ENCODE measurements at places on chromosomes 13 and 19.
A peak's percentile ranks its signal among the peaks of the same experiment; 100 is the strongest.

DNA sequence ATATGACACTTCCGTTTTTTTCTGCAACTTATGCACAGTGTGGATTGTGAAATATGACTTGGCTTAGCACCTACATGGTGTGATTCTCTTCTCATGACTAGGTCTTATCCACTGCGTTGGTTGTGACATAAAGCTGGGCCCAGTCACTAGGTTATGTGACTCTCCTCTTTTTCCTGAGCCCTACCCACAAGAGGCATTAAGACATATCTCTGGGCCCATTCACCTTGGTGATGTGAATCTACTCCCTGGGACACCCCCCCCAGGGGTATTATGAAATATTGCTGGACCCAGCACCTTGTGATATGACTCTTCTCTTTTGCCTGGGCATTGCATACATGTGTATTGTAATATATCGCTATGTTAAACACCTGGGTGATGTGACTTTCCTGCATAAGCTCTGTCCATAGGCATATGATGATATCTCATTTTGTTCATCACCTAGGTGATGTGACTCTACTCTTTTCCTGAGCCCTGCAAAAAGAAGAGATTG is 85.8 kb upstream of the ZNF43 start:
- no peak for DNase-seq

- DNase-seq = peak; percentile 57
Observed at GRCh38 chr19:35267818-35268535, 785 bp upstream of the USF2 start.

GRCh38 chr19:38524994-38525634 is 91.6 kb downstream of the RYR1 start:
- no peak for DNase-seq

DNA sequence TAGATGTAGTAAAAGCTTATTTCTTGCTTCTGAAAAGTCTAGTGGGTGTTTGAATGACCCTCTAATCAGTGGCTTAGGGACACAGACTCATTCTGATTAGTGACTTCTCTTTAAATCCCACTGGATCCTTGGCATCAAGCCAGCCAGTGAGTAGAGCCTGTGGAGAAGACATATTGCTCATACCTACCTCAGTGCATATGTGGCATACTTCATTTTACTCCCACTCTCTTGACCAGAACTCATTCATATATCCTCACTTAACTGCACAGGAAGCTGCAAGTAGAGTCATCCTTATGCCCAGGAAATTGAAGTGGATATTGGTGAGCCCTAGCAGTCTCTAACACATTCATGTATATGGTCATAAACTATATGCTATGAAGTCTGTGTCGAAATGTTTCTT is 148.3 kb downstream of the PDS5B start:
- no peak for DNase-seq

GRCh38 chr19:20565321-20566018 is at the start of gene ZNF737:
ZNF737 (minus strand) TSS chr19:20565781; CDS start chr19:20565640, 141 bp downstream.
- peak; percentile 96 for DNase-seq

GRCh38 chr19:28920269-28921066 is 292.5 kb downstream of the UQCRFS1 start:
- no peak for DNase-seq

DNA sequence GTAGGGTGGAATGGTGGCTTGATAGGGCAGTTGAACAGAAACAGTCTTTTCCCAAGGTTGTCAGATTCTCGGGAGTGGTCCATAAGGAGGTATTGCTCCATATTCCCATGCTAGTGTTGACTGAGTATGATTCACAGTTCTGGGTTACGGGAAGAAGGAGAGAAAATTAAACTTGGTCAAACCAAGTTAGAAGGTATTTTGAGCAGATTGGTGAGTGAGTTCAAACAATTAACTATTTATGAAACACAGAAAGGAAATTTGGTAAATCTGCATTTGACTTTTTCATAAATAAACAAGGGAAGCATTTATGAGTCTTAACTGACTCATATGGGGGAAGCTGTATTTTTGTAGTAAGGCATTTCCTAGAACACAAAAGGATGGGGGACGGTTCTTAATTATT is 2419.4 kb downstream of the PCDH9 start:
- DNase-seq = no peak

DNA sequence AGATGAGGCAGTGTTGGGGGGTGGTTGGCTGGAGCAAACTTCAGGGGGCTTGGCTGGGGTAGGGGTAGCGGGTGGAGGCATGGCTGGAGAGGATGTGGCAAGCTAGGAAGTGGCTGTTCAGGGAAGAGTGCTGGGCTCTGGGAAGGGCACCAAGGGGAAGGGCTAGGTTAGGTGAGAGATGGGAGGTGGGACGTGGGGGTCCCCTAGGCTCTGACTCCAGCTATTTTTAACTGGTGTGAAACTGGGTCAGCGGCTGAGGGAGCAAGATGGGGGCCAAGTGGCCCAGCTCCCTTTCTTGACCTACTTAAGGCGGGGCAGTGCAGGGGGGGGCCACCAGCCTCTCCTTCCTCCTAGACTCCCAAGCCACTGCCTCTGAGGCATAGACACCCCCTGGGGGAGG is 7.3 kb downstream of the KCNC3 start:
- DNase-seq = no peak
